Activated CD8-positive, alpha-beta memory T cell treated with anti-CD3 and anti-CD28 coated beads, Interleukin-2, amount 10 ng/mL, durations not matched to agents 7 days and 5 days (primary cell): ENCODE measurements at places on chromosomes 2 and 18. TPM values are rescaled to one million over a fixed set of nuclear protein-coding genes. Genes with fewer than 3 reads are reported as not detected.

DNA sequence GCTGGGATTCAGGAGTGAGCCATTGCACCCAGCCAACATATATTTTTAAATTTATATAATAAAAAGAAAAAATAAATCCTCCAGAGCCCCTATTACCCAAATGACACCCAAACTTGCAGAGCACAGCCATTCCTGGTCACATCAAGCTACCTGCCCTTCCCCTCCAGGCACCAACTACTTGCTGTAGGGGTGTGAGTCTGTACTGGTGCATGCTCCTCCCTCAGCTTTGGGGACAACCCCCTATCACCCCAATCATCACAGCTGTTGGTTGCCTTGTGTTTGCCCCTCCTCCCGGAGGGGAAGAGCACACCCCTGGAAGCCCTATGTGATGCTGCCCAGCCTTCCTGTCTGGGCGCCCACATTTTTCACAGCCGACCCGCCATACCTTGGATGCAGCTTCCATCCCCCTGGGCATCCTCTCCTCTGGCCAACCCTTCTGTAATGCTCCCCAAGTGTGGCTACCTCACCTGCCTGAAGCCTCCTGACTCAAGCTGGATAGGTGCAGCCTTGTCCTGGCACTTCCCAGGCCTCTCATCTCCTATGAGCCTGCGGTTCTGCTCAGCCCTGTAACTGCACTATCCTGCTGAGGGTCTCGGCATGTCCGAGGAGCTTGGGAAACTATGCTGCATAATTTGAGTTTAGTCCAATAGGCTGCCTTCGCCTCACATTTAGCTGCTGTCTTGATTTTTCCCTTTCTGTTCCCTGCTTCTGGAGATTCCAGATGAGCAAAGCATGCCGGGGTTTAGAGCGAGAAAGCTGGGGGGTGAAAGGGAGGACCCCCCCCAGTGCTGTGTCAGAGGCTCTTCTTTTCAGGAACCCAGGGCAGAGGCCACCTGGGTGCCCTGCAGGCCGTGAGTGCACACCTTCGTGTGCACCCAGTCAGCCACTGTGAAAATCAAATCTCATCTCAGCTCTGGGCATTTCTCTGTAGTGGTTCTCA lies 27.2 kb downstream of the CHST10 start:
- DNase-seq: peak; percentile 18

Gene COLEC12
- total RNA-seq: not detected

GRCh38 chr2:104850361-104851290 lies 3.3 kb upstream of the POU3F3 start:
- no peak for DNase-seq

DNA sequence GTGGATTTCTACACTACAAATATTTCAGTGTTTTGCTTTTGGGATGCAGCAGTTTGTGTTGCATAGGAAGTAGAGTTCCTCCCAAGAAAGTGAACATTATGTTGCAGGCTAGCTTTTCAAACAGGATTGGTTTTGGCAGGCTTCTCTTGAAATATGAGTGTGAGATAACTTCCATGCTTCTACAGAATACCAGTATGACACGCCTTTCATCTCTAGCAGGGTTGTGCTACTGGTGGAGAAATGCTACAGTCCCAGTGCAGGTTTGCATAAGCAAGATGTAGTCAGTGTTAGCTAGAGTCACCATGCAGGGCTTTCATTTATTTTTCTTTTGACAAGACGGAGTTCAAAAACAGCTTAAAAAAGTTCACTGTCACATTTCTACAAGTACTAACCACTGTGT lies 17.1 kb upstream of the CAVIN2 start:
- no peak for DNase-seq

GRCh38 chr2:203500951-203501350 lies 34.1 kb downstream of the RAPH1 start:
- no peak for DNase-seq

DNA sequence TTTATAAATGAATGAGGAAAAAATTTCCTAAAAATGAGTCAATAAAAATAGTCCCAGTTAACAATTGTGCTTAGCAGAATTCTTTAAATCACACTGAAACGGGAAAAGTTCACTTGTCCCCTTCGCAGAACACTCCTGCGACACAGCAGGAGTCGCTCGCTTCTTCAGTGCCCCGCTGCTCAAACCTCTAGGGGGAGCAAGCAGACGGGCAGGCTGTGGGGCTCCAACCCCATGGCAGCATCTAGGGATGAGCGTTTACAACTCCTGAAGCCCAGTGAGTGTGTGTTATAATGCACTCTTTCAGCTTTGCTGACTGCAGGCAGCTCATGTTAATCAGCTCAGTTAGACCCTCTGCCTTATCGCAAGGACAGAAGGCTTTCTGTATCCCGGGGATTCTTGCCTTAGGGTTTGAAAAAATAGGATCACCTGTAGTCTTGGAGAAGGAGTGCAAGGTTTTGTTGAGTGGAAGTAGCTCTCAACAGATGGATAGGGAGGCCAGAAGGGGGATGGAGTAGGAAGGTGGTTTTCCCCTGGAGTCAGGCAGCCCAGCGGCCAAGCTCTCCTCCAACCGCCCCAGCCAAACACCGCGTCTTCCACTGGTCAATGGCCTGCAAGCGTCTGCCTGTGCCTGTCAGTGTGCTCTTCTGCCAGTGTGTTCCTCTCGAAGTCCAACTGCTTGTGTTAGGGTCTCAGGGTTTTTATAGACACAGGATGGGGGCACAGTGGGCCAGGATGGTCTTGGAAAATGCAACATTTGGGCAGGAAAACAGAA lies 1977.7 kb upstream of the LRRTM1 start:
- DNase-seq: no peak

Gene UGT1A7
- not detected for total RNA-seq

DNA sequence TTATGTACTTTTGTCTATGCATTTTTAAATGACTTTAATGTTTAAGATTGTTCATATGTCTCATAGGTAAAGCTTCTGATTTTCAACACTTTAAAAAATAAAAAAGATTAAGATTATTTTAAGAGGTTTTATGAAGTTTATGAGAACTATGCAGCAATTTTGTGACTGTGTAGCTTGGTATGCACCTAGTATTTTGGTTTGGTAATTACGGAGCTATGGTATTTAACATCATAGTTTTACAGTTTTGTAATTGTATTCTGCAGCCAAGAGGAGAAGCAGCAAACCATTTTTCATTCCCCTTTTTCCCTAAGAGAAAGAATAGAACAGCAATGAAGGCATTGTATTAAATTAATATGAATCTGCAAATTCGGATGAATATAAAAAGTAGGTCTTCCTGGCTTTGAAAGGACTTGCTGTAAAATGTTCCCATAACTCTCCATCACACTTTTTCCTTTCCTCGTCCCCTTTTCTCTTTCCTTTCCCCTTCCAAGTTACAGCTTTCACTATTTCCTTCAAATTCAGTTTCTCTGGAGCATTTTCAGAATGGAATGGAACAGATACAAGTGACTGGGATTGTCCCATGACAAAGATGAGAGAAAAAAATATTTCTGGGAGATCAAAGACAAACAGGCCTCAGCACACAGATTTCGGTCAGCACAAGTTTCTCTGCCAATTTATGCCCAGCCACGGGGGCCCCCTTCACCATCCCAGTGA lies 26.1 kb upstream of the PIEZO2 start:
- DNase-seq: no peak

DNA sequence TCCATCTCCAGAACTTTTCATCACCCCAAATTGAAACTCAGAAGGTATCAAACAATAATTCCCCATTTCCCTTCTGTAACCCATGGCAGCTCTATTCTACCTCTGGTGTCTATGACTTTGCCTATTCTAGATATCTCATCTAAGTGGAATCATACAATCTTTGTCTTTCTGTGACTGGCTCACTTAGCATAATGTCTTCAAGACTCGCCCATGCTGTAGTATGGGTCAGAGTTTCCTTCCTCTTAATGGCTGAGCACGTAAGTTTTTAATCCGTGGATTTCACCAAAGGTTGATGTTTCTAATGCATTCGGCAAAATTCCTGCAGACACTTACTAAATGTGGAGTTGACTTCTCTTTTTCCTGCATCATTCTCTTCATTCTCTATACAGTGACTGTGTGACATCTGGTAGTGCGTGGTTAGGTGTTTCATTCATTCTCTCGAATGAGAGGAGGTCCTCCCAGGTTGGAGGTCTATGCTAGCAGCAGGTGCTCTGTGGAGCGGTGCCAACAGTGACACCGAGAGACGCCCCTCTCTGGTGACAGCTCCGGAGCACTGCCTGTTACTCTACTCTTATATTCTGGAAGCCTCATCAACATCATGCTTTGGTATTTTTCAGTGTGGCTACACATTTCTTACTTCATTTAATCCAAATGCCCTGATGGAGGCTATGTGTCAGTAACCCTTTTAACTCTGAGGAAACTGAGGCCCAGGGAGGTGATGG lies 50.1 kb downstream of the ATOH8 start:
- DNase-seq: no peak

GRCh38 chr2:44620189-44620990 lies 258.6 kb downstream of the CAMKMT start:
- no peak for DNase-seq

Gene SP140
- 142 TPM for total RNA-seq

GRCh38 chr2:88950010-88950409 lies 258.5 kb downstream of the RPIA start:
- no peak for DNase-seq

GRCh38 chr18:35089891-35090550 lies 48.8 kb downstream of the MAPRE2 start:
- no peak for DNase-seq

Gene HOXD13
- total RNA-seq: not detected

GRCh38 chr18:3067722-3068121 lies 54.8 kb upstream of the LPIN2 start:
- DNase-seq: peak; percentile 41

- no peak for DNase-seq
These were observed 22.5 kb downstream of the KIF1A start for GRCh38 chr2:240797500-240797895.

Gene MROH2A
- not detected for total RNA-seq
